Right lung (tissue), 10 donors: ENCODE measurements at places on chromosomes 5 and 9.

DNA sequence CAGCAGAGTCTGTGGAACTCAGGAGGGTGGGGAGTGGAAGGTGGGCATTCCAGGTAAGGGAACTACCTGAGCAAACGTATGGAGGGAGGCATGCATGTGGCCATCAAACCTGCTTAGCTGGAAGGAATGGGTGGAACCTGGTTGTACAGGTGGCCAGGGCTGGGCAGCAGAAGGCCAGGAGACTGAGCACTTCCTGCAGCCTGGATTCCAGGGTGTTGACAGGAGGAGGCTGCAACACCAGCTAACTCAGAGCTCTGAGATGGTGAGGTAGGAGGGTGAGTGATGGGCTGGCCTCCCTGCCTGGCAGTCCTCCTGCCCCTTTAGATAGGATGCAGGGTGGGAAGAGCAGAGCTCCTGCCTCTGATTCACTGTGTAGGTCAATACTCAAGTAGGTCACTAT is 92.5 kb upstream of the CPEB4 start:
- DNase-seq: no peak

- DNase-seq: no peak
Measured at GRCh38 chr5:180129291-180130190, 58.0 kb upstream of the RNF130 start.

DNA sequence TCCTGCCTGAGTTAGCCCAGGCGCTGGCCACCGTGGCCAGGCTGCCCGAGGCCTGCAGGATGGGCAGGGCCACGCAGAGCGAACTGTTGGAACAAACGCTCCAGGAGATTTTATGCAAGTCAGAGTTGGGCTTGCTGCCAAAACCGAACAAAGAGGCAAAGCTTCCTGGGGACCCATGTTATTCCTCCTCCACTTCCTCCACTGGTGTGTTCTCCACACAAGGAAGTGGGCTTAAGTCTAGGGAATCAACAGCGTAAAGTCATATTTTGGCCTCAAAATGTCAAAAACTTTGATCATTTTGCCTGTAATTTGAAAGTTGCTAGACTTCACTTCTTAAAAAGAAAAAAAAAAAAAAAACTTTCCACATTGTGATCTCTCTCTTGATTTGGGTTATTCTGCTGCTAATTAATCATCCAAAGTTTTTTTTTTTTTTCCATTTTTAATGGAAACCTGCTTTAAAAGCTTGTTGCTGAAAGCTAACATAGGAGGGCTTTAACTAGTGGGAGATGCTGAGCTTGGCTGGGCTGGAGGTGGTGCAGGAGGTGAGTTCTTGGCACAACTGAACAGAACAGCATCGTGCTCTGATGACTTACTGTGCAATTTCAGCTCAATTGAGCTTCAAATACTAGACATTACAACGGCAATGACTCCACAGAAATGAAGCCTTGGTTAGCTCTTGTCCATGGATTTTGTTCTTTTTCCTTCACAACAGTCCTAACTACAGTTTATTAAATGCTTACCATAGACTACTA is 73.0 kb downstream of the PTPDC1 start:
- DNase-seq: peak; percentile 49

- DNase-seq: no peak
Measured at GRCh38 chr5:35087991-35088390, 40.2 kb upstream of the AGXT2 start.
